ENCODE measurements at places on chromosomes 5 and 9. TPM values are rescaled to one million over a fixed set of nuclear protein-coding genes. Genes with fewer than 3 reads are reported as not detected.

URM1 gene
- total RNA-seq, result 44.0 TPM

GRIN1 gene
- not detected for total RNA-seq

SOHLH1 gene
- total RNA-seq, result not detected

NR2F1 gene
- 31.5 TPM for total RNA-seq

IRX1 gene
- total RNA-seq, result 0.14 TPM
